Astrocyte of the spinal cord (primary cell): ENCODE measurements at places on chromosomes 6 and 20.

- DNase-seq = no peak
Observed at GRCh38 chr20:62587757-62588402, 54.4 kb upstream of the SLCO4A1 start.

- DNase-seq = no peak
Observed at GRCh38 chr6:87742106-87742505, 40.1 kb upstream of the AKIRIN2 start.

- DNase-seq = peak; percentile 15
Observed at GRCh38 chr20:19211661-19212468, 577 bp upstream of the SLC24A3 start.

- DNase-seq = no peak
Observed at GRCh38 chr6:49911252-49911651, 44.9 kb upstream of the CRISP1 start.

- DNase-seq = no peak
Observed at GRCh38 chr6:52493669-52494068, 73.5 kb downstream of the EFHC1 start.

DNA sequence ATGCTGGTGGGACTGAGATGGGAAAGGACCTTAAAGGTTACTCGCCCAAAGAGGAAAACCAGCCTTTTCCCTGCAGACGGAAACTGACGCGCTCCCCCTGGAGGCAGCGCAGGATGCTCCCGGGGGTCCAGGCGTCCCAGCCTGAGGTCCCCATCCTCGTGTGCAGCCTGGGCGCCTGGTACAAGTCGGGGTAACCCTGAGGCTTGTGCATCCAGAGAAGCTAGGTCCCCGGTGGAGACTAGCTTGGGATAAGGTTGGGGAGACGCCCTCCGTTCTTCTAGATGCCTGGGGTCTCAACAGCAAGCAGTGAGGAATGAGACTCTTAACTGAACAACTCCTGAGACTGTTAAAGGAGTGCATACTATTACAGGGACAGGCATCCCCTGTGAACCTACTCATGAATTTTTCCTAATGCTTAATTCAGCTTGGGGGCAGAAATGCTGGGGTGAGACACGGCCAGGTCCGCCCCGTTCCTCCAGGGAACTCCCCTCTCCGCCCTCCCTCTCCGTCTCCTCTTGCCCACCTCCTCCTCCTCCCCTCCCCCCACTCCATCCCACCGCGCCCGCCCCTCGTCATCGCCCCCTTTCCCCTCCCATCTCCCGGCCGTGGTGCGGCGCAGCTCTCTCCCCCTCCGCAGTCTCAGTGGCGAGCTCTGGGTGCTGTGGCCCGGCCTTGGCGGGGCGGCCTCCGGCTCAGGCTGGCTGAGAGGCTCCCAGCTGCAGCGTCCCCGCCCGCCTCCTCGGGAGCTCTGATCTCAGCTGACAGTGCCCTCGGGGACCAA, at the start of gene PRSS35:
PRSS35 (plus strand) TSS at position 634 of the 781 bp plus-strand sequence. CDS start 10,908 bp downstream, outside the sequence.
- peak; percentile 56 for DNase-seq

DNA sequence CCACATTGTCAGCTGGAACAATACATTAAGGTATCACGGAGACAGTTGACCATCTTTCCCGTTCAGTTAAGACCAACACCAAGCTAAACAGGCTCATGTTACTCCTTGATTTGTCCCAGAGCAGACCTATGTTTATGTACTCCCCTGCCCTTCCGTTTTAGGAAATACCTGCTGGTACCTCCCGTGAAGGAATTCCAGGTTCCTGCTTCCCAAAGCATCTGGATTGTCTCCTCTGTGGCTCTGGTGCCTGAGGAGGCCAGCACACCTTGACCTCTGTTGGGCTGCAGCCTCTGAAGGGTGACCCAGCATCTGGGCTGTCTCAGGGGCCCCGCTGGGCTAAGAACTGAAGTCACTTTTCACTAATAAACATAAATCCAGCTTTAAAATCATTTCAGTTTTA, 647.8 kb upstream of the MARCKS start:
- DNase-seq = no peak

DNA sequence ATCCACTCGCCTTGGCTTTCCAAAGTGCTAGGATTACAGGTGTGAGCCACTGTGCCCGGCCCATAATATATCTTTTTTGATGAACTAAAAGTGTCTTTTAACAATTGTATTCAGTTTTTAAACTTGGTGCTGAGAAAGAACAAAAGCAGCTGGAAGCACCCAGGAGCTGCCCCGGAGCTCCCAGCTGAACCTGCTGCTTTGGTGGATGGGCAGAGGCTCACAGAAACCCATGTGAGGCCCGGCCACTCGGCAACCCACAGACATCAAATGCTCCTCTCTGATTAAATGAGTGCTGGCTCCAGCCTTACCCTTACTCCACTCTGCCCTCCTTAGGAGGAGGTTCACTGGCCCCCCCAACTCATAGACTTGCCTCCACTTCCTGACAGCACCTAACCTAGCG, 59.4 kb upstream of the FRMD1 start:
- no peak for DNase-seq

DNA sequence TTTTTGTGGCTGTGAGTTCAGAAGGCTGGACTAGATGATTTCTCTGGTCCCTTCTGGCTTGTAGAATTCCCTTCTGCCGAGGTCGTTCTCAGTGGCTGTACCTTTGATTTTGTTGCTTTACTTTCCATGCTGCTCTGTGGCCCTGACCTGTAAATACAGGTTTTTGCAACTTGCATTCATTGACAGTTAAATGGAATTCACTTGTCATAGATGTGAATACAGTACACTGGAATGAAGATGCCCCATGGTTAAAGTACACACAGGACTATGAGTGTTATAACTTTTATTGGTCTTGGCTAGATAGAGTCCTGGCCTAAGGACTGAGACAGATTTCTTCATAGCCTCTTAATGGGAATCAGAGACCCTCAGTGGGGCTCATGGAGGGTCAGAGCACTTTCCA, 12.9 kb upstream of the EFCAB8 start:
- no peak for DNase-seq

DNA sequence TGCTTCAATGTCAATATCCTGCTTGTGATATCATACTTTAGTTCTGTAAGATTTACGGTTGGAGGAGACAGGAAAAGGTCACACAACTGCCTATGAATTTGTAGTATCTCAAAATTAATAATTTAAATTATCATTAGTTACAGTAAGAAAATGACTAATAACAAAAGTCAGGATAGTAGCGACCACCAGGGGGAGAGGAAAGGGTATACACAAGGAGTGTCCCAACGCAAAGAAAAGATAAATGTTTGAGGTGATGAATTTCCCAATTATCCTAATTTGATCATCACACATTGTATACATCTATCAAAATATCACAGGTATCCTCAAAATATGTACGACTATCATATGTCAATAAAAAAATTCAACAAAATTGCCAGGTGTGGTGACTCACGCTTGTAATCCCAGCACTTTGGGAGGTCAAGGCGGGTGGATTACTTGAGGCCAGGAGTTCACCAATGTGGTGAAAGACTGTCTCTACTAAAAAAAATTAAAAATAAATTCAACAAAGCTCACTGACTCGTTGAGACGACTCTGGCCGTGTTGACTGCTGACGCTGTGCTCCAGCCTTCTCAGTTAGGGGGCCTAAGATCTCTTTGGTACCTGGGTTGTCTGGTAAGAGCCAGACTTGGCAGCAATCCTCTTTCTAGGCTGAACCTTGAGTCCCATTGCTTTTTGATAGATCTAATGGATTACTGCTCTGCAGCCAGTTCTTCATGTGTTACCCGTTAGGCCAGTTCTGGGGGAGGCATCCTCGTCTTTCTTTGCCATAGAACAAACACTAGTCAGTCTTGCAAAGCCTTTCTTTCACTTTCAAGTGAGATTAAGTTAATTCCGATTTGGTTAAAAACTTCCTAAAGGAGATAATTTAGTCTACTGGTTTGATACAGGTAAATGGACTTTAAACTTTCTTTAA, 9.0 kb upstream of the OVOL2 start:
- DNase-seq = no peak

GRCh38 chr20:4730780-4731179, 9.1 kb downstream of the PRND start:
- DNase-seq = no peak
